ENCODE measurements at places on chromosomes 1 and 21.
A peak's percentile ranks its signal among the peaks of the same experiment; 100 is the strongest.

DNA sequence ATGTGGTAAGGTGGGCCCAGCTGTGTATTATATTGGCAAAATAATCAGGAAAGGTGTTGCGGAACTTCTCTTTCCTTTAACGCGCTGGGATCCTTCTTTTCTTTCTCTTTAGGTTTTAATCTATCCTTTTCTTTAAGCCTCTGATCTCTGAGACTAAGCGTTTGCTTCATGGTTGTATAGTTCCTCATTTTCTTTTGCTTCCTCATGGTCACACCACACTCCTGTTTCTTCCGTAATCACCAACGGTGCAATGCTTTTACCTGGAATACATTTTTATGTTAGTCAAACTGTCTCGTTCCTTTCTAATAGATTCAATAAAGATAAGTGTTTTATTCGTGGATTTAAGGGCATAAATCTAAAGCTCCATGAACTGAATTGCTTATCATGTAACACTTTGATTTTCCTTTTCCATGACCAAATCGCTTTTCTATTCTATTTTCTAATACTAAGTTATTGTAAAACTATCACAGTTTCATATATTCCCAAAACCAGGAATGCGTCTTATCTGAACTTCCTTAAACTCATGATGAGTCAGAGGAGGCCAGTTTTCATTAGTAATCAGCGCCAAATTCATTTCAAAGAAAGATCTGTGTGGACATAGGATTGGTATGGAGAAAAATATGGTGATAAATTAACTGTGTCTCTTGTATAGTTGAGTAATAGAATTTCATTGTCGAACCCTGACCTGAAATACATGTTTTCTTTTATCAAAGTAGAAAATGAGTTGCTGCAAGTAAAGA is 12.2 kb downstream of the SDCCAG8 start:
- DNase-seq, result peak; percentile 84

DNA sequence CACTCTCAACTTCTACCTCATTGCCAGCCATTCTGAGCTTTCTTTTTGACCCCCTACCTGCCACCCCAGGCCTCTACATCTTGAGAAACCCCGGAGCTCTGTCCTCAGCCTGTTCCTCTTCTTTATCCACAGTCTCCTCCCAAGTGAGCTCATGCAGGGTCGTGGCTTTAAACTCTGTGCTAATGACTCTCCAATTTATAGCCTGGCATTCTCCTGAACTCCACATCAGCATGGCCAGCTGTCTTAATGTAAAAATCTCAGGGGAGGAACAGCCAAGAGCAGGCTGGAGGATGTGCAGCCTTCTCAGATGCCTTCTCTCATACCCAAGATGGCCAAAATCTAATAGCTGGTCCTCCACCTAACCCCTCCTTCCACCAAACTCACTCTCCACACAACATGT is 84.2 kb downstream of the CCDC185 start:
- DNase-seq, result no peak

DNA sequence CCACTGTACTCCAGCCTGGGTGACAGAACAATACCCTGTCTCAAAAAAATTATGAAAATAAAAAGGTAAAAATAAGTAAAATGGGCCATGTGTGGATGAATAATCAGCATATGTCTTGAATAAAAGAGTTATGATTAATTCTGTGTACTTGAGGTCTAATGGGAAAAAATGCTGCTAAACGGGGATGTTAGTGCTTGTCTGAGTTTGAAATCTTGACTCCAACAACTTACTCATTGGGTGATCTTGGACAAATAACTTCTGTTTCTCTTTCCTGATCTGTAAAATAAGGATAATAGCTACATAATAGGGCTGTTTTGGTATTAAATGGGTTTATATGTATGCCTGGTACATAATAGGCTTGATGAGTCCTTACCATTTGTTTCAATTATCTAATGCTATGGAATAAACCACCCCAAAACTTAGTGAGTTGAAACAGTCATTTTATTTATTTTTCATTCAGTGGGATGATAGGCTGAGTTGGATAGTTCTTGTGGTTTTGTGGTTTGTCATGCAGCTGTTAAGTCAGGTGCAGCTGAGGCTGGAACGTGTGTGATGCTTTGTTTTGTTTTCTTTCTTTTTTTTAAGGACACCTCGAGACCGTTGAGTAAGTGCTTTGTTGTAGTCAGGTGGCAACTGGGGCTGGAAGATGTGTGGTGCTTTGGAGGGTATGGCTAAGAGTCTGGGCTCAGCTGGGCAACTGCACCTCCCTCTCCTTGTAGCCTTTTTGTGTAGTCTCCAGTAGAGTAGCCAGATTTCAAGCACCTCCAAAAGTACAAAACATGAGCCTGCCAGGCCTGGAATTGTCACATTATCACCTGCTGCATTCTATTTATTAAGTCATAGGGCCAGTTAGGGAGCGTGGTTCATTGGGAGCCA is 4.9 kb downstream of the MDM4 start:
- DNase-seq, result no peak

GRCh38 chr21:25360593-25360992 is 246.7 kb downstream of the MRPL39 start:
- no peak for DNase-seq

DNA sequence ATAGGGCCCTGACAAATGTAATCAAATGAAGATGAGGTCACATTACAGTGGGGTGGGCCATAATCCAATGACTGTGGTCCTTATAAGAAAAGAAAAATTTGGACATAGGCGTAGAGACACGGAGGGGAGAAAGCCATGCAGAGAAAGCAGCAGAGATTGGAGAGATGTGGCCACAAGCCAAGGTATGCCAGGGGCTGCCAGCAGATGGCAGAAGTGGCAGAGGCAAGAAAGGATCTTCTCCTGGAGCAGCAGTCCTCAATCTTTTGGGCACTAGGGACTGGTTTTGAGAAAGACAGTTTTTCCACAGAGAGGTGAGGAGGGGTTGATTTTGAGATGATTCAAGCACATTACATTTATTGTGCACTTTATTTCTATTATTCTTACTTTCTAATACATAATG is 355.1 kb downstream of the NPHP4 start:
- DNase-seq, result peak; percentile 7

DNA sequence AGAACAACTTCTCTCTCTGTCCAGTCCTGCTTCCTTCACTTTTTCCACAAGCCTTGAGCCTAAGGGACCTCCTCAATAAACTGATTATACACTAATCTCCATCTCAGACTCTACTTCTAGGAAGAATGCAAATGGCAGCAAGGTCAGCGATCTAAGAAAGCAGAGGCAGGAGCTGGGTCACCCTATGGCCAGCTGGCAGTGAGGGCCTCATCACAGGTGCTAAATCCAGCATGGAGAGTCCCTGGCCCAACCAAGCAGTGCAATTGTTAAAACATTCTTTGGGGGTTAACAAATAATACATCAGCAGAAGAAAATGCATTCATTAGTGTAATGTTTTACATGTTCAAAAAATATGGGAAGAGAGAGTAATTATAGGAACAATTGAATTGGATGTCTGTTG is 416.0 kb downstream of the SIPA1L2 start:
- no peak for DNase-seq

DNA sequence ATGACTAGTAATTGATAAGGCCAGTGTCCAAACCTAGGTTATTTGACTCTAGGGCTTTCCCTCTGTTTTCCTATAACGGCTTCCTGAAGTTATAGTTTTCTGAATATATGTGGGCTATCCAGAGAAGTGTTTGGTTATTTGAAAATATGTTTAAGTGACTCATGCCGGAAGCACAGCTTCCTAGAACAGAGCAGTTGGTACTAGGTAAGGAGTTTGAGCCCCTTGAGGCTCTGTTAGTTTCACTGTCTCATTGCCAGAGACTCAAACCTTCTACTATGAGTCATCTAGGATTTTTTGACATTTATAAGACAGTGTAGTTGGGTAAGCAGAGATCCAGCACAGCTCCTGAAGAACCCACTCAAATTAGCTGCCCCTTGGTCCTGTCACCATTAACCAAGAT is 27.1 kb upstream of the LEPR start:
- DNase-seq, result peak; percentile 34

DNA sequence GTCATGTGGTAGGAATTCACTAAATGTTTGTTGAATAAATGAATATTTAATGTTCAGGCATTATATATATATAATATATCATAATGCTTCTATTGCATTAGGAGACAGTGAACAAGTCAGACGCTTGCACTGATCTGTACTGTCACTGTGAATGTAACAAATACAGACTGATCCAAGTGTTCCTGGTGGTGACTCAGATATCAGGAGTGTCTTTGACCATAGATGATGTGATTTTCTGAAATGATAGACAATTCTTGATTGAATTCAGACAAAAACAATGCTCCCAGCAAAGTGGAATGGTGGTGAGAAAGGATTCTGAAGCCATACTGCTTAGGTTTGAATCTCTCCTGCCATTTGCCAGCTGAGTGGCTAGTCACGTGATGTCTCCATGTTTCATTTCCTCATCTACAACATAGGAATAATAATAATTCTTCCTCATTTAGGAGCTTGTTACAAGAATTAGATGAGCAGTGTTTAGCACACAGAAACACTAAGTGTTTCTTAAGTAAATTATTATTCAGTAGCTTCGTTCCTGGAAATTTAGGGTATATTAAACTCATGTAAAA is 71.0 kb downstream of the OLFML2B start:
- peak; percentile 16 for DNase-seq

DNA sequence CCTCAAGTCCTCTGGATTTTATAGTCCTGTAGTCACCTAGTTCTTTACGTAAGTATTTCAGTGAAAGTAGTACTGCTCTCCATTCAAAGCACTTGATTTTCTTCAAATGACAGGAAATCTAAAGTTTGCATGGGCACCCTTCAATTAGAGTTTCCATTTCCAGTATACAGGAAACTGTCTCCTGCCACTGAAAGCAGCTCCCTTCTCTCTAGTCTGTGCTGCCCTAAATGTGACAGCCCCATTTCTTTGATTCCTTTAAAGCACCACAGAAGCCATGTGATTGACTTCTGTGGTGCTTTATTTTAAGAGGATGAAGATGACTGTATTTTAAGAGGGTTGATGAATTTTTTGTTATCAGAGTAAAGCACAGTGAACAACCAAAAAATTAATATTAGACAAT is 226.1 kb downstream of the DNAH14 start:
- DNase-seq, result no peak

DNA sequence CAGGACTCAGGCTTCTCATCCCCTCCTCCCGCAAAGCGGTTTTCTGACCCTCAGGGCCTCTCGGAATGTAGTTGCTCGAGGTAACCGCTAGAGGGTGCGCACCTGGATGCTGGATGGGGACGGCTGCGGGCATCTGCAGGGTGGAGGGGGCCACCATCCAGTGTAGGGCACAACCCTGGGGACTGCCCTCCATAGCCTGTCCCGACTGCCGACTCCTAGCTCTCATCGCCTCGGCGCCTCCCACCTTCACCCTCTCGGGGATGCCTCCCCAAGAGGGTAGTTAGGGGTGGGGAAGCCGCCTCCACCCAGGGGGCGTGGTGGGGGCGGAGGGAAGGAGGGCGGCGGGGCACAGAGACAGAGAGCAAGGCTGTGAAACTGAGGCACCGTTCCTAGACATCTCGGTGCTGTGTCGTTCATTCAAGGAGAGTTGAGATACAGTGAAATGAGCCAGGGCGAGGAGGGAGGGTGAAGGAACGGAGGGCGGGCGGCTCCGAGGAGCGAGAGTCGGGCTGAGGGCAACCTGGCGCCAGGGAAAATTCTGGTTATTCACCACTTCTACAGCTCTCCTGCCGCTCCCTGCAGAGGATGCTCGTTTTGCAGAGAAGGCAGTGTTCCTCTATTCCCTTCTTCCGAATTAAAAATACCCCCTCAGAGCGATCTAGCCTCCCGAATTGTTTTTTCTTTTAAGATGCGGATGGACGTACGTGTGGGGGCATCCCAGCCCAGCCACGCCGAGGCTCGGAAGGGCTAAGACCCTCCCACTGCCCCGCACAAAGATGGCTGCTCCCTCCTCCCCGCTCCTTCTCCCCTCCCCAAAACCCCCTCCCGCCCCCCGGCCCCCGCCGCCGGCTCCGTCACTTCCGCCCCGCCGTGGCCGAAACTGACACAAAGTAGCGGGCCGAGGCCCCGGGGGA is at the start of gene ATP8B2:
TSS of gene ATP8B2 (plus strand) at position 857 of the 914 bp plus-strand sequence. CDS start 2,617 bp downstream, outside the sequence.
- DNase-seq, result peak; percentile 87

Measured in COLO829 (cell line).